ENCODE measurements at places on chromosomes 2 and 18. TPM values are rescaled to one million over a fixed set of nuclear protein-coding genes. Genes with fewer than 3 reads are reported as not detected.
A peak's percentile ranks its signal among the peaks of the same experiment; 100 is the strongest.

DNA sequence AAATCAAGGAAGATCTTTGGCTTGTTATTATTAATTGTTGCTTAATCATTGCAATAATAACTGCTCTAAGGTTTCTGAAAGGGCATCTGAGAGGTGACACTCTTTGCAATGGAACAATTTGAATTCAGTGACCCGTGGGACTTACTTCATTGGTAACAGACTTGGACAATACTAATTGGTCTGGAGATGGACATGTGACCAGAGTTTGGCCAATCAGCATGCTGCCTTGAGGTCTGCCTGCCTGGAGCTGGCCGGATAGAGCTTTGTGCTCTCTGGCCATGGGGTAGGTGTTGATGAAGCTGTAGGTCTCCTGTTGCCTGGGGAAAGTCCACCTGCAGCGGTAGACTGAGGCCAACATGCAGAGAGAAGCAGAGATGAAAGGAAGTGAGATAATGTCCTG is 24.0 kb upstream of the VPS4B start:
- H3K4me1 ChIP-seq, result no peaks in the 10 kb centered on the region
- no peak overlapping the region for H3K4me3 ChIP-seq
- DNase-seq, result no peak
- H3K36me3 ChIP-seq, result no peaks in the 10 kb centered on the region
- H3K27me3 ChIP-seq, result no peaks in the 10 kb centered on the region

GRCh38 chr18:27062802-27063201 is 122.3 kb downstream of the CHST9 start:
- no peaks in the 10 kb centered on the region for H3K27me3 ChIP-seq
- no peaks in the 10 kb centered on the region for H3K4me1 ChIP-seq
- H3K4me3 ChIP-seq, result no peak overlapping the region
- no peak overlapping the region for H3K27ac ChIP-seq

GRCh38 chr2:236818281-236819045 is 248.8 kb downstream of the ACKR3 start:
- H3K36me3 ChIP-seq, result no peaks in the 10 kb centered on the region
- peak; percentile 56 for DNase-seq
- no peak overlapping the region for H3K4me3 ChIP-seq
- H3K27me3 ChIP-seq, result no peaks in the 10 kb centered on the region
- H3K4me1 ChIP-seq, result no peaks in the 10 kb centered on the region

DNA sequence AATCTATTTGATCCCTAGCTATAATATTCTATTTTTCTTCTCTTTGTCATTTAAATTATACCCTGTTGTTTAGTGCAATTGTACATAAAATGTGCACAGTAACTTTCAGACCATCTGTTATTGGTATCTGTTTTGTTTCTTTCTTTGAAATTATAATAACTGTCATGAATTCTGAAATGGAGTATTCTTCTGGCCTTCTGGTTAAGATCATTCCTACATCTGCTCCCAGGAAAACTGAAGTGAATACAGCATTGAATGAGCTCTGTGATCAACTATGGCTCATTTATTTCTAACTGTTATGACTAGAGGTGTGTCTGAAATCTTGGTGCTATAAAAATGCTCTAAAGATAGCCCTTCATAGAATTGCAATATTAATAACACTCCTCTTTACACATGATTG is 788.4 kb upstream of the TMEFF2 start:
- H3K4me3 ChIP-seq, result no peak overlapping the region
- H3K27ac ChIP-seq, result no peak overlapping the region
- no peaks in the 10 kb centered on the region for H3K36me3 ChIP-seq
- DNase-seq, result no peak
- H3K27me3 ChIP-seq, result no peaks in the 10 kb centered on the region
- H3K4me1 ChIP-seq, result no peaks in the 10 kb centered on the region

Gene SCLY
- 18.3 TPM for total RNA-seq

- DNase-seq, result no peak
- no peaks in the 10 kb centered on the region for H3K27me3 ChIP-seq
- H3K27ac ChIP-seq, result no peak overlapping the region
- no peaks in the 10 kb centered on the region for H3K4me1 ChIP-seq
- H3K4me3 ChIP-seq, result no peak overlapping the region
Measured at GRCh38 chr2:229740279-229740678, 25.9 kb upstream of the DNER start.

- H3K27ac ChIP-seq, result no peak overlapping the region
- no peaks in the 10 kb centered on the region for H3K27me3 ChIP-seq
- no peaks in the 10 kb centered on the region for H3K36me3 ChIP-seq
- no peak overlapping the region for H3K4me3 ChIP-seq
- no peak for DNase-seq
Measured at GRCh38 chr2:67524213-67524612, 127.1 kb downstream of the ETAA1 start.

Gene PLGLB1
- 4.1 TPM for total RNA-seq

Gene ANO7
- 1.9 TPM for total RNA-seq

DNA sequence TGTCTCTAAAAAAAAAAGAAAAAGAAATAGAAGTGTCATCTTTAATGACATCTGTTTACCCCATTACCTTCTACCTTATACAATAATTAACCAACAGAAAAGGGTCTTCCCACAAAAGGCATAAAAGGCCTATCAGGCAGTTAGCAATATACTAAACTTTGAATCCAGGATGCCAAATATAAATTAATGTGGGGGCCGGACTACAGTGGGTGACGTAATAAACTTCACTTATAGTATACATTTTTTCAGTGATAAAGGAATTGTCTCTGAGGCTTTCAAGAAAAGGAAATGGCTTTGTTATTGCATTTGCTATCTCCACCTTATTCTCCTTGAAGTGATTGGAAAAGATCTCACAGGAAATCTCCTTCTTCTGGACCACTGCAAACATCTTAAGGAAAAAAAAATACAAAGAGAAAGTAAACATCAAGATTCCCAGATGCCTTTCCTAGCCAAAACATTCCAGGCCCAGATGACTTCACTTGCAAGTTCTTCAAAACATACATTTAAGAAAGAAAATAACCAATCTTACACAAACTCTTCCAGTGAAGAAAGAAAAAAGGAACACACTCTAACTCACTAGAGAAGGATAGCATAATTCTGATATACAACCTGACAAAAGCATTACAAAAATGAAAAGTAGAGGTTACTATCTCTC is 126.2 kb upstream of the CAB39 start:
- no peak for DNase-seq
- H3K27me3 ChIP-seq, result no peaks in the 10 kb centered on the region
- H3K27ac ChIP-seq, result no peak overlapping the region
- no peaks in the 10 kb centered on the region for H3K36me3 ChIP-seq
- no peak overlapping the region for H3K4me3 ChIP-seq

Gene PROM2
- total RNA-seq, result 65.6 TPM

Gene EML6
- total RNA-seq, result 3.1 TPM

GRCh38 chr18:3388323-3388722 is 61.6 kb upstream of the TGIF1 start:
- H3K27me3 ChIP-seq, result no peaks in the 10 kb centered on the region
- H3K4me1 ChIP-seq, result peaks cover 5% of the 10 kb centered on the region
- no peak overlapping the region for H3K4me3 ChIP-seq

- DNase-seq, result no peak
- no peaks in the 10 kb centered on the region for H3K36me3 ChIP-seq
- no peak overlapping the region for H3K27ac ChIP-seq
- no peaks in the 10 kb centered on the region for H3K4me1 ChIP-seq
- no peaks in the 10 kb centered on the region for H3K27me3 ChIP-seq
Measured at GRCh38 chr18:62347089-62347506, 22.0 kb downstream of the TNFRSF11A start.

Gene CPLX4
- not detected for total RNA-seq

Gene LOXL3
- total RNA-seq, result 9.7 TPM

Gene MAPRE2
- total RNA-seq, result 30.2 TPM

DNA sequence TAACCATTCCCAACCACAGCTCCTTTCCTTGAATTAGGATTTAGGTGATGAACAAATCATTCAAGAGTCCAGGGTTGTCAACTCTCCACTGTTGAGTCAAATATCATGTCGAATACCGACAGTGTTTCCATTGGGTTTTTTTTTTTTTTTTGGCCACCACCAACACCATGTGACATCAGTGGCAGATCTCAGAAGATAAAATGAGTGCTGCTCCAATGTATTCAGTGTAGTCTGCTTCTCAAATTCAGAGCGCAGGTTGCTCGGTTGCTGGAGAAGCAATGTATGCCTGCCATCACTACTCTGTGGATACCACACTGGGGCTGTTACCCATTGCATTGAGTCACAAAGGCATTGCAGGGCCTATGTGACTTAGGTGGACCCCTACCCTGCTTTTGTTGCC is 10.8 kb upstream of the ATL2 start:
- no peaks in the 10 kb centered on the region for H3K4me1 ChIP-seq
- no peaks in the 10 kb centered on the region for H3K27me3 ChIP-seq
- no peak overlapping the region for H3K27ac ChIP-seq
- no peak for DNase-seq
- H3K36me3 ChIP-seq, result no peaks in the 10 kb centered on the region

Gene TTR
- total RNA-seq, result not detected

DNA sequence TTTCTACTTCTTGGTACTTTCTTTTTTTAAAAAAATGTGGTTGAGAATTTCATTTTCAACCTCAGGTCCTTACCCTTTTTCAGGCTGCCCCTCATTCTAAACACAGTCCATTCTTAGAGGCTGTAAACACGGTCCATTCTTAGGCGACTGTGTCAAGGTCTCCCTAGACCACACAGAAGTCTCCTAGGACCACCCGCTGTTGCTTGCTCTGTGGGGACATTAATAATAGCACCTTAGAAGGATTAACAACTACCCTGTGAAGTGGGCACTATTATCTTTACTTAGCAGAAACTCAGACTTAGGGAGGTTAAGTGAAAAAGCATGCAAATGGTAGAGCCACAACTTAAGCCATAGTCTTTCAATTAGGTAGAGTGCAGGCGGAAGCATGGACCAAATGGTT is 91.7 kb downstream of the RBMS1 start:
- peaks cover 4% of the 10 kb centered on the region for H3K4me1 ChIP-seq
- H3K36me3 ChIP-seq, result no peaks in the 10 kb centered on the region
- DNase-seq, result no peak
- no peaks in the 10 kb centered on the region for H3K27me3 ChIP-seq
- H3K4me3 ChIP-seq, result no peak overlapping the region
- H3K27ac ChIP-seq, result no peak overlapping the region

GRCh38 chr2:72982219-72982618 is 64.9 kb downstream of the EMX1 start:
- H3K27ac ChIP-seq, result peak overlapping the region; percentile 57
- H3K4me3 ChIP-seq, result no peak overlapping the region
- no peaks in the 10 kb centered on the region for H3K36me3 ChIP-seq
- no peak for DNase-seq
- H3K27me3 ChIP-seq, result no peaks in the 10 kb centered on the region

- no peak overlapping the region for H3K27ac ChIP-seq
- H3K36me3 ChIP-seq, result no peaks in the 10 kb centered on the region
- no peak for DNase-seq
- no peak overlapping the region for H3K4me3 ChIP-seq
Measured at GRCh38 chr18:6207116-6207515, 207.6 kb downstream of the L3MBTL4 start.

DNA sequence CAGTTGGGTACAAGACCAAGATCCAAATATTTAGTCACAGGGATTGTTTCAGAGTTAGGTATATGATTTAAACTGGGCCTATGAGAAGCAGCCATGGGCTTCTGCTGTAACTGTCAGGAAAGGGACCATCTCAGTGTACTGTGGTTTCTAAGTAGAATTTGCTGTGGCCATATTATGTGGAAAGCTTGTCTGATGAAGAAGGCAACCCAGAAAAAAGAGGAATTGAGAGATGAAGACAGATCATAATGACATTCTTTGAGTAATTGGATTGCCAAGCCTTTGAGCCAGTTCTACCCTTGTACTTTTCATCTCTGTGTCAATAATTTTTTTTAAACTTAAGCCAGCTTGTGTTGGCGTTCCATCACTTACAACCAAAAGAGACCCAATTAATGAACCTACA is 259.6 kb downstream of the NUP35 start:
- no peaks in the 10 kb centered on the region for H3K36me3 ChIP-seq
- no peak overlapping the region for H3K27ac ChIP-seq
- H3K27me3 ChIP-seq, result no peaks in the 10 kb centered on the region
- DNase-seq, result no peak

Gene HSBP1L1
- total RNA-seq, result 26.0 TPM

DNA sequence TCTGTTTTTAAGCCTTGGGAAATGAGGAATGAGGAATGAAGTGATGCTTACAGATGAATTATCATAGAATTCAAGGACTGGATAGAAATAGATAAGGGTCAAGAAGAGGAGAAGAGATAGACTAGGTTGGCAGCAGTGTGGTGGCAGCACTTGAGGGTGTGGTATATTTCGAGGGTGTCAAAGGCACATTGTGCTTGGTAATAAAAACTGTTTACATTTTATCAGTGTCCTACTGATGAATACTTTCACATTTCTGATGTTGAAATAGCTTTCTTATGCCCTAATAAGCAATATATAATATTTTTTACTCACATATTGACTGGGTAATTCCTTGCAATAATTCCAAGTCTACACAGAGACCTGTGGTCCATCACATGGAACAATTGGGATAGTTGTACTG is 3.4 kb downstream of the TFPI start:
- no peak for DNase-seq
- no peak overlapping the region for H3K4me3 ChIP-seq
- H3K36me3 ChIP-seq, result no peaks in the 10 kb centered on the region
- peaks cover 27% of the 10 kb centered on the region for H3K4me1 ChIP-seq
- no peaks in the 10 kb centered on the region for H3K27me3 ChIP-seq

- H3K27ac ChIP-seq, result no peak overlapping the region
- H3K4me1 ChIP-seq, result no peaks in the 10 kb centered on the region
- H3K27me3 ChIP-seq, result no peaks in the 10 kb centered on the region
Measured at GRCh38 chr2:30301551-30301950, 70.2 kb downstream of the LBH start.

DNA sequence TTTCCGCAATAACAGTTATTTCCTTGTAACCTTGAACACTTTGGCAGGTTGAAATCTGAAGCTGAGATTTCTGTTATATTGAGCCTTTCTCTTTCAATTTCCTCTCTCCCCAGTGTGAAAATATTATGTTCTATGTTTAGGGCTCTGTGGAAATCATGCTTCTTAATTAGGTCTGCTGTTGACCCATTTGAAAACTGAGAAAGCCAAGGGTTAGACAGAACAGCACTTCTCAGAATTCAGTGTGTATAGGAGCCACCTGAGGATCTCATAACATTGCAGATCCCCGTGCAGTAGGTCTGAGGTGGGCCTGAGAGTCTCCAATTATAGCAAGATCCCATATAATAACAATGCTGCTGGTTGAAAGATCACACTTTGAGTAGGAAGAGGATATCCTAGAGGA is 230.2 kb upstream of the NT5C1B start:
- H3K4me1 ChIP-seq, result no peaks in the 10 kb centered on the region
- no peak overlapping the region for H3K4me3 ChIP-seq
- no peak overlapping the region for H3K27ac ChIP-seq
- no peaks in the 10 kb centered on the region for H3K27me3 ChIP-seq
- no peaks in the 10 kb centered on the region for H3K36me3 ChIP-seq

GRCh38 chr2:22355816-22356433 is 1029.1 kb upstream of the KLHL29 start:
- H3K27me3 ChIP-seq, result no peaks in the 10 kb centered on the region
- no peak overlapping the region for H3K27ac ChIP-seq
- H3K4me3 ChIP-seq, result no peak overlapping the region
- no peaks in the 10 kb centered on the region for H3K4me1 ChIP-seq
- peak; percentile 75 for DNase-seq

- no peak overlapping the region for H3K4me3 ChIP-seq
- DNase-seq, result no peak
- no peaks in the 10 kb centered on the region for H3K4me1 ChIP-seq
- no peak overlapping the region for H3K27ac ChIP-seq
- H3K27me3 ChIP-seq, result no peaks in the 10 kb centered on the region
Measured at GRCh38 chr2:181362561-181362960, 94.6 kb upstream of the ITGA4 start.

- no peaks in the 10 kb centered on the region for H3K4me1 ChIP-seq
- H3K36me3 ChIP-seq, result no peaks in the 10 kb centered on the region
- no peak overlapping the region for H3K27ac ChIP-seq
Measured at GRCh38 chr2:234436482-234436837, 60.4 kb downstream of the ARL4C start.

All from kidney (tissue), 22 donors.